ENCODE measurements at places on chromosomes 1 and 21.

DNA sequence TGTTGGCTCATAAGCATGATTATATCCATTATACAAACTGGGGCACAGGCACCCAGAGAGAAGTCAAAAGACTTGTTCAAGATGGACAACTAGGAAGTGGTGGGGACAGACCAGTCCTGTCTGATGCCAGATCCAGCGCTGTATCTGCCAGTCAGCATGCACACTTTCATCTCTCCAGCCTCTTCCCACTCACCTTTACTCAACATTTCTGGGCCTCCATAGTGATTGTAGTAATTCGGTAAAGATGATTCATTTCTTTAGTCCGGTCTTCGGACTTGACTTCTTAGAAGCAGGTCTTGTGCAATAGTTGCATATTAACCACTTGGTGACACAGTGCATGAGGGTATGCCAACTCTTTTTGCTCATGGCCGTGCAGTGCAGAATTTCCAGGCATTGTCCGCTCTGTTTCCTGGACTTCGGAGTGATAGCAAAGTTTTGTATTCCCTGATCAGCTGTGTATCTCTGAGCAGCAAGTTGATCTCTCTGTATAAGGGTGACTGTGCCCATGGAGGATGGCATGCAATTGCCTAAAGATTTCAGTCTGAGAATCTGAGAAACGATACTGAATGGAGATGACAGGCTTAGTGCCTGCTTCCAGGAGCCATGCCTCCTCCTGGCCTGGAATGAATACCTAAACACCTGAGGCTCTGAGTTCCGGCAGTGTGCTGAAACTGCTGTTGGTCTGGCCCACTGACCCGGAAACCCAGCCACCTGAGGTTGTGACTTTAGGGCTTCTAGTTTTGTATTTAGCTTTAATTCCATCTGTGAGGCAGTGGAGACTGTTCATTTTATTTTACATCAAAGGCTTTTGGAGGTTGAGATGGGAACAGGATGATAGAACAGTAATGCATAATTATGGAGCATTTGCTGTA, 39.0 kb downstream of the GALNT2 start:
- no peak for DNase-seq

DNA sequence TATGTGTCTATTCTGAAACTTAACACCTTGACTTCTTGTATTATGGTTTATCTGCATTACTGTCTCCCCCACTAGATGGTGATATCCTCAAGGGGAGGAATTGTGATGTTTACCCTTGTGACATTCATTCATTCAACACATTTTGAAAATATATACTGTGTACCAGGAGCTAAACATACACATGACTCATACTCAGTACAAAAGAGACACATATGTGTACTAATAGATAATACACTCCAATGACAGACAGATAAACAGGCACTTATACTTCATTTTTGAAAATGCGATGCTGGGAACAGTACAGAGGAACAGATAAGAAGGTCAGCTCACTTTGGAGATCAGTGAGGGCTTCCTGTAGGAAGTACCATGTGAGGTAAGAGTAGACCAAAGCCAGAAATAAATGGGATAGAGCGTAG, 8.9 kb upstream of the RAB3GAP2 start:
- DNase-seq: no peak

- DNase-seq: peak; percentile 92
Measured at GRCh38 chr1:37131281-37131680, 97.0 kb upstream of the GRIK3 start.

DNA sequence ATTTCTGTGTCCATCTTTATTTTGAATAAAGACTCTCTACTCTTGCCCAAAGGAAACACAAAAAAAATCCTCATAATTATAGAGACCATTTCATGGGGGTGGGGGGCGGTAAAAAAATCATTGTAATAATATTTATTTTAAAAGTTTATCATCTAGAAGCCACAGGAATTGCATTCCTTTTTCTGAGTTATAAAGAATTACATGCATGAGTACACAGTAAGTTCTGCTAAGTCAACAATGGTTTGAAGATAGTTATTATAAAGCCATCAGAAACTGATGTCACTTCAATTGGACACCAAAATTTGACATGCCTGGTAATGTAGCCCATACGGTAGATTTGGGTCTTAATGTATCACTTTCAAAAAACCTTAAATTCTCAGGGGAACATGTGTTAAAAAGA, 478.1 kb upstream of the NR5A2 start:
- DNase-seq: no peak

All from COLO829 (cell line).